A172 (cell line): ENCODE measurements at places on chromosomes 1 and 21. TPM values are rescaled to one million over a fixed set of nuclear protein-coding genes. Genes with fewer than 3 reads are reported as not detected.
A peak's percentile ranks its signal among the peaks of the same experiment; 100 is the strongest.

DNA sequence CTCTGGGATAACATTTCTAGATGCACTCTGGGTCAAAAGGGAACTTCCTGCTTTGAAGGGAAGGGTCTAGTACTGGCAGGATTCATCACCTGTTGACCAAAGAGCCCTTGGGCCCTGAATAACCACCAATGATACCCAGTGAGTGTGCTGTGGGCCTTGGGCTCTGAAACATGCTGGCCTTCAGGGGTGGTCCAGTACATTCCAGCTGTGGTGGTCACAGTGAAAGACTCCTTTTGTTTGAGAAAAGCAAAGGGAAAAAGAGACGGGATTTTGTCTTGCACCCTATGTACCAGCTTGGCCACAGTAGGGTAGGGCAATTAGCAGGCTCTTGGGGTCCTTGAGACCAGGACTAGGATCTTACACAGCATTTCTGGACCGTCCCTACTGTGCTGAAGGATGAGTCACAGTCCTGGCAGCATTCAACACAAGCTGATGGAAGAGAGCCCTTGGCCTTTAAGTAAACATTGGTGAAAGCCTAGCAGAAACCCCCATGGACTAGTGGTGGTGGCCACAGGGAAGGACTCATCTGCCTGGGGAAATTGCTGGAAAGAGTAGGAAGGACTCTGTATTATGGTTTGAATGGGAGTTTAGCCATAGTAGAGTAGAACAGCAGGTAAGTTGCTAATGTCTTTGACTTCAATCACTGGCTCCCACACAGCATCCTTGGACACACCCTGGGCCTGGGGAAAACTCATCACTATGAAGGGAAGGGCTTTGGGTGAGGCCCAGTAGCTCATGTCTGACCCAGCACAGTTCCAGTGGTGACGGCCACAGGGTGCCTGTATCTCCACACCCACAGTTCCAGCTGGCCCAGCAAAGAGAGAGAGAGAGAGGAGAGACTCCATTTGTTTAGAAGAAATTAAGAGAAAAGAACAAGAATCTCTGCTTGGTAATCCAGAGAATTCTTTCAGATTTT, 87.5 kb downstream of the COL24A1 start:
- DNase-seq, result no peak

DNA sequence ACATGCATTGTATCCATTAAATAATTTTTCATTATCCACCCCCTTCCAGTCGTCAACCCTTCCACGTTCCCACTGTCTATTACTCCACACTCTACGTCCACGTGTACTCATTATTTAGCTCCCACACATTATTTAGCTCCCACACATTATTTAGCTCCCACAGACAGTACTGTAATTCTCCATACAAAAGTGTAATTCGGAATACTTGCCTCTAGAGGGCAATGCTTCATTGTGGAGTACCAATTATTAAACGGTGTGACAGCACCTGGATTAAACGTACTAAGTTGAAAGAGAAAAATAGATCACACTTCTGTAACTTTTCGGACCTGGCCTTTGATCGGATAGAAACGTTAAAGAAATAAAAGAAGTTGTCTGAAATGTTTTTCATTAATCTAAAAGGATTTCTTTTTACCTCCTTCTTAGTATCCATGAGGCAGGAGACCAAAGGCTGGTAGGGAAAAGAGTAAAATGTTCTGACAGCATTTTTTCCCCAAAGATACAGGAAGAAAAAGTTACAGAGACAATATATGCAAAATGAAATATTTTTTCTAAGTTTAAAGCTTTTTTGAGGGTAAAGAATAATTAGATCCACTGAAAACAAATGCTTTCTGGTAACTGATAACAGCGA, 99.2 kb downstream of the LHX8 start:
- peak; percentile 22 for DNase-seq

- DNase-seq, result no peak
Observed at GRCh38 chr1:119929643-119930315, 33.5 kb upstream of the ADAM30 start.

The TUFT1 gene
- total RNA-seq, result 64.3 and 99.0 TPM in 2 replicates

DNA sequence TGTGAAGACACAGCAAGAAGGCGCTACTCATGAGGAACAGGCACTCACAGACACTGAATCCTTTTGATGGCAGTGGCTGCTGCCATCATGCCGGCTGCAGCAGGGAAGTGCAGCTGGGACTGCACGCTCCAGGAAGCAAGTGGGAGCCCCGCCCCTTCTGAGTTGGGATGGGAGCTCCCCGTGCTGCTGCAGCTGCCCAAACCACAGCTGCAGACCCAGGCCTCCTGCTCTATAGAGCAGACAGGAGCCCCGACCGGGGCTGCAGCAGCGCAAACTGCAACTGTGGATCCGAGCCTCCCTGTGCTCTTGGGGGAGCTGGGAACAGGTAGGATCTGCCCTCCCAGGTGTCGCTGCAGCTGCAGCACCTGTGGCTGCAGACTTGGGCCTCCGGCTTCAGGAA, 65.2 kb upstream of the MARK1 start:
- DNase-seq, result no peak

The IVNS1ABP gene
- 60.4 and 67.7 TPM in 2 replicates for total RNA-seq

- DNase-seq, result no peak
Observed at GRCh38 chr1:61978796-61979195, 215.9 kb upstream of the L1TD1 start.

GRCh38 chr1:177969825-177970371, at the start of gene SEC16B:
TSS of gene SEC16B (minus strand) at chr1:177970058. CDS start at chr1:177967981, 2,077 bp downstream.
- DNase-seq, result no peak

The ACAP3 gene
- total RNA-seq, result 37.2 and 37.5 TPM in 2 replicates

DNA sequence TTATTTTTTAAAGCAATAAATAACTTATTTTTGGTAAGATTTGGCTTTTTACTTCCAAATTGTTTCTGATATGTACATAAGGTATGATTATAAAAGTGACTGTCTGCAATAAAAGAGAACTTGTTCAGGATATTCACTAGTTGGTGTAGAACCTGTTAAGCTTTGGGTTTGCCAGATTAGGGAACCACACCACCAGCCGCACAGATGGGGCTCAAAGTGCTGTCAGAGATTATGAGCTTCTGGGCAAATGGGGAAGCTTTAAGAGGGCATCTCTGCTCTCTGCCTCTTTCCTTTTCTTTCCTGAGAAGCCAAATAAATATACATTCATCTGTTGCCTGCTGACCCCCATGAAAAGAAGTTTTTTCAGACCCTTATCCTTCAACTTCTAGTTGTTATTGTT, 25.4 kb downstream of the IVNS1ABP start:
- no peak for DNase-seq

The OR14K1 gene
- not detected in 2 replicates for total RNA-seq

GRCh38 chr1:54172614-54173599, 20.1 kb upstream of the CDCP2 start:
- no peak for DNase-seq

DNA sequence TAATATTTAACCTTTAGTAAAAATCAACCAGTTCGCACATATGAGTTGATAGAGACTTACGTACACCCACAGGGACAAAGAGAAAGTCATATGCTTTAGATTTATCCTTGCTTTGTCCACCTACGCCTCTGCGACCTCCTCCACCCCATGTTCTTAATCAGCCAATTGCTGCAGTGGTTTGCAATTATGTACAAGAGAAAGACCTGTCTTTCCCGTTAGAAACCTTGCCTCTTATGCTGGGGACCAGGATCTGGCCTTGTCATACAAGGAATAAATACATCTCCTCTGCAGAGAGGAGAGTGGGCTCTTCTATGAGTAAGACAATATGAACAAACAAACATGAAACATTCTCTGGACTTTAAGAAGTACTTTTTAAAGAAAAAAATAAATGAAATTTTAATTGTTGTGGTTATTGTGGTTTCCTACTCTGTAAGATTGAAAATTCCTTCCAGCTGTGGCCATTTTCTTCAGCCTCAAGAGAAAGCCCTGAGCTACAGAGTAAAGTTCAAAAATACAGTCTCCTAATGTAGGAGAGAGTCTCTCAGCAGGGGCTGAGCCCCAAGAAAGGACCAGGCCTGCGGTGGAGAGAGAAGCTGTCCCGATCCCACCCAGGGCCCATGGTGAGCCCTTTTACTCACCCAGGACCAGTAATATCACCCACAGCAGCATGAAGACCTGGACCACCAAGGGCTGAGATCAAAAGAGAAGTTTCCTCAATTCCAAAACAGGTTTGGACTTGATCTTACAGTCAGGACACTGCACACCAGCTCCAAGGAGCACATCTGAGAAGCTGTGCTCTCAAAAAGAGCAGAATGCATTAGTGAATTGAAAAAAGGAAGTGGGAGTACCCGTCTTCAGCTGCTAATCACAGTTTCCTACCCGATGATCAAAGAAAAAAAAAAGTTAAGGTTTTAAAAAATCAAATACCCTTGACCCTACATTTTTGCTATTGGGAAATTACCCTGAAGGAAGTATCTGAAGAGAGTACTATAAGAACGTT, at the start of gene FCRL5:
TSS of gene FCRL5 (minus strand) at position 822 of the 1,000 bp plus-strand sequence. CDS start at position 669, 153 bp downstream.
- DNase-seq, result no peak

GRCh38 chr21:35408401-35408800, 359.3 kb upstream of the RUNX1 start:
- DNase-seq, result peak; percentile 52

The HES3 gene
- total RNA-seq, result not detected in 2 replicates

GRCh38 chr1:108962681-108963051, 618 bp downstream of the CLCC1 start:
- no peak for DNase-seq

GRCh38 chr1:201883786-201884185, 4.9 kb upstream of the SHISA4 start:
- peak; percentile 66 for DNase-seq

The RALGPS2 gene
- 13.5 and 16.5 TPM in 2 replicates for total RNA-seq

- DNase-seq, result no peak
Observed at GRCh38 chr1:18263547-18264120, 156.0 kb downstream of the IGSF21 start.

- peak; percentile 88 for DNase-seq
Observed at GRCh38 chr1:181077576-181078242, 10.8 kb upstream of the IER5 start.

The CYP4B1 gene
- total RNA-seq, result not detected in 2 replicates

The TP53BP2 gene
- total RNA-seq, result 40.3 and 50.6 TPM in 2 replicates

The AGMAT gene
- total RNA-seq, result not detected in 2 replicates

The MEGF6 gene
- 21.7 and 22.4 TPM in 2 replicates for total RNA-seq

The CHIA gene
- not detected in 2 replicates for total RNA-seq

GRCh38 chr1:203335503-203335902, 15.4 kb downstream of the FMOD start:
- DNase-seq, result no peak

DNA sequence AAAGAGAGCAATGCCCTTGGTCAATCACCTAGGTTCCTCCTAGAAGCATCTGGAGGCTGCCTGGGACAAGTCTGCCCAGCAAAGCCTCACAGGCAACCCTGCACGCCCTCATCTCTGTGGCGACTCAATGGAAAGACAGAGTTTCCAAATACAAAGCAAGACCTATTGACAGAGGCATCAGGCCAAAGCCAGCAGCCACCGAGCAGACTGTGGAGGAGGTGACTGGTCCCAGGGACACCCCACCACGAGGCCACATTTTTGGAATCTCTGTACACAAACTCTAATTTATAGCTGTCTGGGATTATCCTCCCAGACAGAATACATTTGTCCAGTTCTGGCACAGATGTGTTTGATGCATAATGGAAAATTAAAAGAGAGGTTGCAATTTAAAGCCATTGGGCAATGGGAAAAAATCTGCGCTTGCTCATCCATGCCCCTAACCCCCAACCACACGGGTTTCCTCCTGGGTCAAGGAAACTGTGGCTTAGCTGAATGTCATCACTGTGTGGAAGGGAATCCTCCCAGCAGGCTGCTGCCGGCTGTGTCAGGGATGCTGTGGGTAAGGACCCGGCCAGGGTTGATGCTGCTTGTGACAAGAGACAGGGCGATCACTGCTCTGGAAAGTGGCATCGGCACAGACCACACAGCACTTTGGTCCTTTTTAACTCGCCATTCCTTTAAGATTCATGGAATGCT, 14.3 kb downstream of the TSPAN2 start:
- peak; percentile 40 for DNase-seq

The COL8A2 gene
- 0.62 and 0.72 TPM in 2 replicates for total RNA-seq

- DNase-seq, result no peak
Observed at GRCh38 chr1:3336641-3337630, 117.5 kb upstream of the ARHGEF16 start.

The AMPD1 gene
- total RNA-seq, result 0.60 TPM in 1 of 2 replicates, not detected in the other

GRCh38 chr1:16430606-16431005, 6.6 kb downstream of the SPATA21 start:
- DNase-seq, result peak; percentile 27
